ENCODE measurements at places on chromosomes 5 and 9.

DNA sequence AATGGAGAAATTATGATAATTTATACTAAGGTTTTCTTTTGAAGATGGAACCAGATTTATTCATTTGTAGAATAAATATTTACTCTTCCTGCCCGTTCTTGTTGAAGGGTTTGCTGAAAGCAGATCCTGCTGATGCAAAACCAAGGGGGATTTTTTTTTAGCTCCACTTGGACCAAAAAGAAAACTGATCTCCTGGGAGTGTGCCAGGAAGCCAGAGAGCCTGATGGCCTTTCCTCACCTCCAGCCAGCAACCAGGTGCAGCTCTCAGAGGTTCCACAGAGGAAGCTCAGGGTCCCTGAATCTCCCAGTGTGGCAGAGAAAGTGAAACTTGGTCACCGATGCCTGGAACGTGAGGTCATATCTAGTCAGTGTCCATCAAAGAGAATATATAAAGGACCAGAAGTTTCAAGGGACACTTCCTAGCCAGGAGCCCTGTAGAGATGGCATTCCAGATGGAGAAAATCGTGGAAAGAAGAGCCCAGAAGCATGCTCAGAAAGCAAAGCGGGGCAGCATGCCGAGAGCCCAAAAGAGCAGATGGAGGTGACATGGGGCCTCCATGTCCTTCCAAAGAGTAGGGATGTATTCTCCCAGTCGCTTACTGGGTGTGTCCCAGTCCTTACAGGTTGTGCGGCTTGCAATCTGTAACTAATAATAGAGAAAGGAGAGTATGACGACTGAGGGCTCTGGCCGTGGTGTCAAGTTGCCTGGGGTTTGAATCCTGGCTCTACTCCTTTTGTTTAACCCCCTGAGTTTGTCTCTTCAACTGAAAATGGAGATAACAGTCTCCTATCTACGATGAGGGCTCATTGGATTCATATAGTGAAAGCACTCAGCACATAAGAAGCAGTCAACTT, 12.2 kb downstream of the AFAP1L1 start:
- no peak for DNase-seq

GRCh38 chr5:67426961-67427849, 230.6 kb upstream of the CD180 start:
- DNase-seq = peak; percentile 17

- DNase-seq = no peak
These were observed 262.9 kb downstream of the PIK3R1 start for GRCh38 chr5:68478301-68479095.

GRCh38 chr5:38289457-38289856, 31.1 kb downstream of the EGFLAM start:
- DNase-seq = no peak

DNA sequence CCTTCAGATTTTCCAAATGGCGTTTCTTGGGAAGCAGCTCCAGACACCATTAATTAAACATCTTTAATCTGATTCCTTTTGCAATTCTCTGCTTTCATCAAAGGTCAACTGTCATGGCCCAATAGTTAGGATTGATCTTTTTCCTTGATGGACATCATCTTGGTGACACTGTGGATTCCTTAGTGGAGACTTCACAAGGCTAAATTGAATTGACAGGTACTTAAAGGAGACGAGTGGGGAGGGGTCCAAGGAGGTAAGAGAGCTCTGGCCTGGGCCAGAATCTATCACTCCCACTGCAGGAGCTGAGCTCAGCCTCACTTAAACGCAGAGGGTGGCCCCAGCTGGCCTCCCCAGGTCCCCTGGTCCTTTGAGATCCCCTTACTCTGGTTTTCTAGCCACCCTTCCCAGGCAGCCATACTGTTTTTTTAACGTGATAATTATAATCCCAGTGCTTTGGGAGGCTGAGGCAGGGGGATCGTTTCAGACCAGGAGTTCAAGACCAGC, 9.9 kb upstream of the HMCN2 start:
- no peak for DNase-seq

DNA sequence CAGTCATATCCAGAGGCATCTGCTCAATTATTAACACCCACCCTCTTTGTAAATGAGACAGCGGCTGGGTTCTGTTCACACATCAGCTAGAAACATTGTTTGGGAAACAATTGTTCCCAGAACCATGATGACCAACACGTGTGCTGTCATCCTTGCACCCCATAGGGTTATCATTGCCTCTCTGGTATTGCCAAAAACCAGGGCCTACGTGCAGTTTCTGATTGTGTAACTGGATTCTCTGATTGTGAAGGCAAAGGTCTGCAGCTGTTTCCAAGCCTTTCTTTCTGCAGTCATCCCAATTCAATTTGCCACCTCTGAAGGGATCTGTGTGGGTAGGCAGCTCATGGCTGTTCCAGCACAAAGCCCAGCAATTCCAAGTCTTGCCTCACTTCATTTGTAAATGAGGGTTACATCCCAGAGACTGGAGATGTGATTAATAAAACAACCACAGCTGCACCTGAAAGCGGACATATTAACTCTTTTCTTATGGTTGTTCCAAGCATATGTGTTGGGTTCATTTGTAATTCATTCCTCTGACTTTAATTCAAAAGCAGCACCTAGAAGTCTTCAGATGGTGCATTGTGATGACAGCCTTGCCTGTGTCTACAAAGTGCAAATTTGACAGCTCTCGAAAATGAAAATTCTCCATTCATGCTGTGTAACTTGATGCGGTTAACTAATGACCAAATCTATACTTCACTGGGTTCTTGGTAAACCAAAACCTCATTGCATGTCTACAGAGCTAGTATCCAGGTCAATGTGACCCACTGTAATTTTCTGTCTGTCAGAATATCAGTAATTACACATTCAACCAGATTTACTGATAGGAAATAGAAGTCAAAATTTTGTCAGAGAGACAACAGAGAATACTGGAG, 66.6 kb downstream of the YIPF5 start:
- no peak for DNase-seq

DNA sequence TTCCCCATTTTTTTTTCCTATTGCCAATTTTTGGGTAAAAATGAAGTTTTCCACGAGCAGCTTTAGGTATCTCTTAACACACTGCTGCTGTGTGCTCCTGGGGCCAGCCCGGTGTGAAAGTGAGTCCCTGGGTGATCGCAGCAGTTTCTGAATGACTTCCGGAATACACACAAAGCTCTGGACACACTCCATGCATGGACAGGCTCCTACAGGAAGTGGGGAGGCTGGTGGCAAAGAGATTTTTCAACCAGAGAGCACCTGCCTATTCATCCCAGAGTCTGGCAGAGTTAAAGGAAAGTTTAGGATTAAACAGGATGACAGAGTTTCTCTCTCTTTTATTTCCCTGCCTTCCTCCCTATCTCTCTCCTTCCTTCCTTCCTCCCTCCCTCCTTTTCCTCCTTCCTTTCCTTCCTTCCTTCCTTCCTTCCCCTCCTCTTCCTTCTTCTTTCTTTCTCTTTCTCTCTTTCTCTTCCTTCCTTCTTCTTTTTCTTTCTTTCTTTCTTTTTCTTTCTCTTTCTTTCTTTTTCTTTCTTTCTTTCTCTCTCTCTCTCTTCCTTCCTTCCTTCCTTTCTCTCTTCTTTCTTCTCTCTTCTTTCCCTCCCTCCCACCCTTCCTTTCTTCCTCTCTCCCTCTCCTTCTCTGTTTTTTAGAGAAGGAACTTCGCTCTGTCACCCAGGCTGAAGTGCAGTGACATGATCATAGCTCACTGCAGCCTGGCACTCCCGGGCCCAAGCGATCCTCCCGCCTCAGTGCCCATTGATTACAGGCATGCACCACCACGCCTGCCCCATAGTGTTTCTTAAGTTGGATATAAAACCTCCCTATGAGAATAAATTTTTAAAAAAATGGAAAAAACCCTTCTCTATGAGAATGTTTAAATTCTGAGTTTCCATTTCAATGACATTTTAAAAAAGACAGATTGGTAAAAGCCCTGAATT, 38.7 kb upstream of the UBTD2 start:
- peak; percentile 49 for DNase-seq

DNA sequence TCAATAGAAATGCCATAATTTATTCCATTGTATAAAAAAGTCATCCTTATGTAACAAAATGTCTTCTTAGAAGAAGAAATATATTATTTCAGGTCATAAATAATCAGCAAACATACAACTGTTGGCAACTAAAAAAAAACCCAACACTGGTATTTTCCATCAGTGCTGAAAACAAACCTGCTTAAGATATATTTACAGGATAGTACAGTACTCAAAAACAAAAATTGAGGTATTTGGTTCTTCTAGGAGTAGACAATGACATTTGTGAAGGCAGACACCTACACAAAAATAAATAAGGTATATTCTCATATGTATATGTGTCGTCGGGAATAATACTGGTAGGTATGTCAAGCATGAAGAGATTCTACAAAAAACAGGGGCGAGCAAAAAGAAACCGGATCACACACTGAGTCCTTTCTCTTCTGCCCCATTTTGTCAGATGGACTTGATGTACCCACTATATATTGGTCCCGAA, 2.9 kb downstream of the DUSP1 start:
- no peak for DNase-seq

- no peak for DNase-seq
These were observed 222.1 kb downstream of the GOLPH3 start for GRCh38 chr5:31952067-31952466.

DNA sequence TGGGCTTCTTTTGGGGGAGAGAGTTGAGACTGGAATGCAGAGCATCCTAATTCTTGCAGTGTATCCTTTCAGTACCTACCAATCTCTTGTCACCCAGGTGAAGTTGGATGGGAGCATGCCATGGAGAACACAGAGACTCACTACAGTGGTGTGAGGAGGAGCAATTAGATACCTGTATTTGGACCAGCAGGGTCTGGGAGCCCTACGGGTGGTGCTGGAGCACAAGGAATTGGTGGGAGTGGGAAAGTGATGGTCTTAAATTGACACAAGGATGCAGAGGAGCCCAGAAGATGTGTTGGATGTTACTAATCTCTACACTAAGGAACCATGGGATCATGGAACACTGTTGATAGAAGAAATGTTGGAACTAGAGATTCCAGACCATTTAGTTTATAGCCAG, 212.7 kb downstream of the CHSY3 start:
- DNase-seq = no peak

- DNase-seq = no peak
These were observed 357.8 kb downstream of the KDM4C start for GRCh38 chr9:7115606-7116005.

GRCh38 chr9:112271466-112272098, 61.8 kb downstream of the PTBP3 start:
- peak; percentile 19 for DNase-seq

DNA sequence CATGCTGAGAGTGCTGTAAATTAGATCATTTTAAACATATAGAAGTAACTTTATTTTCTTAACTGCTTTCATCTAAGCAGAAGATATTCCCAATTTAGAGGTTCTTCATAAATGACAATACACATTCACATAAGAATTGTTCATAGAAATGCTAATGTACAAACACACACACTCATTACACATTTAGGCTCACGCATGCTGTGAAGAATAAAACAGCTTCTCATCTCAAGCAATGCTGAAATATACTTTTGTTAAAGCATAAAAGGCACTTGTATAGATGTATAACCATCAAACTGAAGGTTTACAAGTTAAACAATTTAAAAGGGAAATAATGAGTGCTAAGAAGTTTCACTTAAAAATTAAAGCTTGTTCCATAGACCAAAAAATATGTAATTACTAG, 18.1 kb upstream of the FTMT start:
- no peak for DNase-seq

DNA sequence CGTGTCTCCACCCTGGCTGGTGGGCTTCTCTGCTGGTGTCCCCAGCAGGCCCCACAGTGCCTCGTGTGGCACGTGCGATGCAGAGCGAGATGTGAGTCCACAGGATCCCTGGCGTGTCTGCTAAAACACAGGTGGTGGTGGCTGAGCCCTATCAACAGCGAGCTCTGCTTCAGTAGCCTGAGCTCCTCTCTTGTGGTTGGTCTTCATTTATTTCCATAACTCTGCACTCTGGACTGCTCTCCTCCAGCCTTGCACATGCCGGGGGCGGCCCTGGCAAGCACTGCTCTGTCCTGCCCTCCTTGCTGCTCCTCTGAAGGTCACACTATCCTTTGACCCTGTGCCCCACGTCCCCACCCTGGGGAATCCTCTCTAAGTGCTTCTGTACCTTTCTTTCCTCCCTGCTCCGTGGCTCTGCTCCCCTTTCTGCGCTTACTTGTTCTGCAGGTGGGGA, 59.2 kb downstream of the NSUN2 start:
- DNase-seq = no peak

DNA sequence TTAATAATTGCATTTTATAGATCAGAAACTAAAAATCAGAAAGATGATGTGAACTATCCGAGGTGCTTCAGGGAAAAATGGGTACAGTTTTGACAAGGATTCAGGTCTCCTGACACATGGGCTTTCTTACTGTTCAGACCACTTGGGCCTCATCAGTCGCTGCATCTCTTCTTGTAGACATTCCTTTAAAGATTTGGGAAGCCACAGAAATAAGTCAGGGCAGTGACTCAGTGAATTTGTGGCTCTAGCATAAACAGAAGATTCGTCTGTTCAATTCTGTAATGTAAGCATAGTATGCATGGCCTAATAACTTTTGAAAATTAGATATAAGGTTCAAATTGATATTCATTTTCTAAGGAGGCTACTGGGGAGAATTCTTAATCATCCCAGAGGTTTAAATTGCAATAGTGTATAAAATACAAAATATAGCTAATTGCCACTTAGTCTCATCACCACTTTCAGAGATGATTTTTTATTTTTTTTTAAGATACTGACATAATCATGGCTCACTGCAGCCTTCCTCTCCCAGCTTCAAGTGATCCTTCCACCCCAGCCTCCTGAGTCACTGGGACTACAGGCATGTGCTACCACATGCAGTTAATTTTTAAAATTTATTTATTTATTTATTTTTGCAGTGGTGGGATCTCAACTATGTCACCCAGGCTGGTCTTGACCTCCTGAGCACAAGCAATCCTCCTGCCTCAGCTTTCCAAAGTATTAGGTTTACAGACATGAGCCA, 48.9 kb downstream of the RASEF start:
- DNase-seq = peak; percentile 74

GRCh38 chr5:60810438-60811085, 33.5 kb downstream of the ELOVL7 start:
- DNase-seq = peak; percentile 49

- DNase-seq = no peak
These were observed 91.0 kb downstream of the MRPL36 start for GRCh38 chr5:1708592-1709141.

DNA sequence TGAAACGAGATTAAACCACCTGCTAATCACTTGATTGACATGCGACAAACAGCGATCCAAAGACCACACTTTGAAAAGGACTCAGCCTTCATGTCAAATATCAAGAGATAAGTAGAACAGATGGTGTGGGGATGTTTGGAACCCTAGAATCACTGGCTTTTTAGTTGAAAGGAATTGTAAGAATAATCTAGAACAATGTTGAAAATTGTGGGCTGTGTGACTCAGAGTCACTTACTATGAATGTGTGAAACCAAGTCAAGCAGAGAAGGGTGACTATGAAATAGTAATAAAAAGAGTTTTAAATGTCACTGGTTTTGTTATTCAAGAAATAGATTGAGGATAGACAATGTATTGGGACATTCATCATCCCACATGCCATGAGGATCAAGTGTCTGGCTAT, 14.1 kb upstream of the C1QTNF3 start:
- no peak for DNase-seq

DNA sequence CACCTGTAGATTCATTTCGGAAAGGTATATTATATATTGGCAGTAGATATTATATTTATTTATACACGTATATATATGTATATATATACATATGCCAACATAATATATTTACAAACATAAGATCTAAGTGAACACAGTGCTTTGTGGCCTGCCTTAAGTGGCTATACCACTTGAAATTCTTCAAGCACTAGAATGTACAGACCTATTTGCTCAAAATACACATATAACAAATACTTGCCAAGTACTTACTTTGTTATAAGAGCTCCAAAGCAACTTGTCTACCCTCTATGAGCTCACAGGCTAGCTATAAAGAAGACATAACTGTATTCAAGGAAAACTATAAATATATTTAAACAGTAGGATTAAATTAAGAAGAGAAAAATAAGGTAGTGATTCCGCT, 33.6 kb upstream of the SLC36A1 start:
- DNase-seq = no peak
